AG20443 (cell line): ENCODE measurements at places on chromosomes 6 and 20.

DNA sequence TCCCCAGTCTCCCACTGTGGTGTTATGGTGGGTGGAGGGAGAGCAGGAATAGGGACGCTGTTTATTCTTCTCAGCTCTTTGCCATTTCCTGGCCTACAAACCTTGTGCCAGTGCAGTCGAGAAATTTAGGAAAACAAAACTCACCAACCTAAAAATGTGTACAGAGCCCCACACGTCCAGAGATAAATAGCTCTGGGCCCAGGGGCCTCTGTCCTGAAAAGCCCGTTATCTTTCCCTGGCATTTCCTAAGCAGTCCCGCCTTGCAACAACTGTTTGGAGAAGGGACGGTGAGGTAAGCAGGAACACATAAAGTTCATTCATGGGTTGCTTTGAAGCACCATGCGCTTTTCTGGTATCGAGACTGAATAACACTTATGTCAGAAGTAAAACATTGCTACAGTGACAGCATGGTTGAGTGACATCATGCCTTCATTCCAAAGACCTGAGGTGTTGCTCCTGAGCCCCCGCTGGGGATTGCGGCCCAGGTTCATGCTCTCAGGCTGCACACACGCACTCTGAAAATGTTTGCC lies 80.1 kb upstream of the NXT1 start:
- DNase-seq = no peak

- no peak for DNase-seq
Measured at GRCh38 chr6:142155091-142155490, 8.0 kb downstream of the VTA1 start.

DNA sequence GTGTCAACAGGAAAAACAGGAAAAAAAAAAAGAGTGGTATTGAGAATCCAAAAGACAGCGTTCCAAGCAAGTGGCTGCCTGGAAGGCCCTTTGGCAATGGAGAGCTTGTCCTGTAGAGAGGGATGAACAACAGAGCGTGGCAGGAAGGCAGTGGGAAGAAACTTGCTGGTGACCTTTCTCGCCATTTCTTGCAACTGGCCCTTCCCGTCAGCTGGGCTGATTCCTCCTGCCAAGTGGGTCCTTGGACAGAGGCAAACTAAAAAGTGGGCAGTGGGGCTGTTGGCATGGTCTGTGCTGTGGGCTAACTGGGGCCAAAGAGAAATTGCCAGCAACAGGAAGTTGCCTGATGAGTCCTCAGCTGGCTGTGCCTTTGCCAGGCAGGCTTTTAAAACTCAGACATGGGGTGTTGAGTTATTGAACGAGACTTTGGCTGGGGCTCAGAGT lies 43.9 kb upstream of the CLDN20 start:
- no peak for DNase-seq

GRCh38 chr6:72260489-72260888 lies 361.4 kb upstream of the KCNQ5 start:
- DNase-seq = peak; percentile 8

DNA sequence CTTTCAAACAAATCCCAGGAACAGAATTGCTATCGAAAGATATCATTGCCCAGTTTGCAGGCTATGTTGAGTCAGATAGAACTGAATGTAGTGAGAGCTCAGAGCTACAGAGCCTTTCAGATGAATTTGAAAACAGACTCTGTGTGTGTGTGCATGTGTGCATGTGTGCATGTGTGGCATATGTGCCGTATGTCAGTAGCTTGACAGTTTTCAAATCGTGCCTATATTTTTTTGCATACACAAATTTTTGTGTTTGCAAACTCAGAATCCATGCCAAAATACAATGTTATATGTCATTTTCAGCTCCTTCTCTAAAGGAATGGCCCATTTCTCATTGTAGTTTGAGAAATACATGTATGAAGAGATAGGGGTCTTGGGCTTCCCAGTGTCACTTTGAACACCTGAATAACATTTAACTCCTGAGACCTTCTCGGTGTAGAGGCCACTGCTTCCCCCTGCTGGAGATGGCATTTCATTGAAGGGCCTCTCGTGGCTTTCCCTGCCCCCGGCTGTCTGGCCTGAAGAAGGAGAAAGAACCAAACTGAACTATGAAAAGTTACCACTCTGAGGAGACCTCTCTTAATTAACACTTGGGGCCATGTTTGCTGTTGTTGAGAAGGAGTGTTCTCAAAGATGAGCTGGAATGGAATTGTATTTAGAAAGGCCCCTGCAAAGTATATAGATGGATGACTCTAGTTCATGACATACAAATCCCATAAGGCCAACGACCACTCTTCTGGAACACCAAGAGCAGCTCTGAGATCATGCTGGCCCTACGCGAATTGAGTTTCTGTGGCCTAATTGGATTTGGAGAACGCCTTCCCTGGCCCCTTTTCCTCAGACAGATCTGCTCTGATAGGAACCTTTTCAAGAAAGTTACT lies 58.7 kb downstream of the VAPB start:
- peak; percentile 74 for DNase-seq

DNA sequence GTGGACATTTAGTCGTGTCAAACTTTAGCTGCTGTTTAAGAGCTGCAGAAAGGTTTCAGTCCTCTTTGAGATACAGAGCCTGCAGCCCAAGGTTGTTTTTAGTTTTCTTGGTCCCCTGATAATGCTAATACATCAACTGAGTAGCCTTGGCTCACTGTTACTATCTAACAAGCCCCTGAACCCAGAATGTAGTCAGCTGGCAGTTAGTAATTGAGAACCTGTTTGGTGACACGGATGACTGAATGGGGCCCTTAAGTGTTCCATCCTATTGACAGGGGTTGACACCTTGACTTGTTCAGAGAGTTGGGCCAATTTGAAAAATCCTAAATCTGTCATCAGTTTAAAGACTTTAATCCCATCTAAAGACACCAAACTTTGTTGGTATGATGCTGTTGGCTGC lies 2.8 kb downstream of the RTN4IP1 start:
- DNase-seq = no peak

- peak; percentile 60 for DNase-seq
Measured at GRCh38 chr6:138691595-138692057, 81.9 kb upstream of the CCDC28A start.

GRCh38 chr6:72863131-72863530 lies 241.3 kb downstream of the KCNQ5 start:
- DNase-seq = no peak

DNA sequence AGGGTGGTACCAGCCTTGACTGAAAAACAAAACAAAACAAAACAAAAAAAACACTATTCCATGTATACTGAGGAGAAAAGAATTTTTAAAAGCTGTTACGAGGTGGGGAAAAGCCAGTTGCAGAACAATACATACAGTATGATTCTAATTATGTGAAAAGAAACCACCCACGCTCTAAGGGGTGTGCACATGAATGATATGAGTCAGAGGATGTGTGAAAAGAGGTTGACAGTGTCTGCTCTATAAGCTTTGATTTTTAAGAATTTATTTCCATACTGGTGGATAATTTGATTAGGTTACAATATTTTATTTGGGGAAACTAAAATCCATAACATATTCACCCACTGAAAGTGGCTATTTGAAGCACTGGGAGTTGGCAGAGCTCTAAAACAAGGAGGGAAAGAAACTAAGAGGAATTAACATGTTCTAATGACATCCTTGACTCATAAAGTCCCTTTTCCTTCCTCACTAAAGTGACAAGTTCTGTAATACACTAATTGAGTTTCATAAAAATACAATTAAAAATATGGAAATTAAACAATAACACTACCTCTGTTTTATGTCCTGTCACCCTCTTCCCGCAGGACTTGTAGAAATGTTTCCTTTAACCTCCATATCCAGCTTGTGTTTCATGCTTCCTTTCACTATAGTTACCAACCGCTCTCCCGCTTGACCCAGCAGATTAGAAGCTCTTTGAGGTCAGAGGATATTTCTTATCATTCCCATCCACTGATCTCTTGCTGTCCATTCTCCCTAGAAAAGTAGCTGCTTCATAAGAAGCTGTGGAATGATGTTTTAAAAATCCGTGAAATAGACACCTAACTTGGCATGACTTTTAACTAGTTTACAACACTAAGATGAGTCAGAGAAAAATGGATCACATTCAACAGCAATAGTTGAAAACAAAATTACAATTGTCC lies 118.6 kb upstream of the CCDC28A start:
- peak; percentile 44 for DNase-seq

DNA sequence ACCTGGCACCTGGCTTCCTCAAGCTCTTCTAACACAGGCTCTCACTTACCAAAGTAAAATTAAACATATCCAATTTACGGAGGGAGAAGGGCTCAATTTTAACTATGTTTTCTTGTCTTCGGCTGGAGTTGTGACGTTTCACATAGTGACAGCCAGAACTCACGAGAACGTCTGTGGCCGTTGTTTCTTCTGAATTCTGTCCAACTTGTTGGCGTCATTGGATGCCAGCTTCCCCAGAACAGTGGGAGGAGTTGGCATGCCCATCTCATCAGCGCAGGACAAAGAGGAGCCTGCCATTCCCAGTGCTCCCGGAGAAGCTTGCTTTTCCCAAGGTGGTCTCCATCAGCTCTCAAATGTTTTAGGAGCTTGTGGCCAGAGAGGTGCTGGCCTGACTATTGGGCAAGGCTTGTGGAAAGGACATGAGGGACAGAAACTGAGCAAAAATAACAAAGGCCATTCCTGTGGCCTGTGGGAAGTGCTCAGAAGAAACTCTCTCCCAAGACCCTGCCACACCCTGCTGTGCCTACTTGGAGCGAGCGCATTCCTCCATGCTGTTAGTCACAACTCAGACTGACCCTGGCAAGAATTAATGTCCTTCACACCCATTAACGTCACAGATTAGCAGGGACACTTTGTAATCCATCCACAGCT lies 265.4 kb upstream of the CDH4 start:
- DNase-seq = no peak

DNA sequence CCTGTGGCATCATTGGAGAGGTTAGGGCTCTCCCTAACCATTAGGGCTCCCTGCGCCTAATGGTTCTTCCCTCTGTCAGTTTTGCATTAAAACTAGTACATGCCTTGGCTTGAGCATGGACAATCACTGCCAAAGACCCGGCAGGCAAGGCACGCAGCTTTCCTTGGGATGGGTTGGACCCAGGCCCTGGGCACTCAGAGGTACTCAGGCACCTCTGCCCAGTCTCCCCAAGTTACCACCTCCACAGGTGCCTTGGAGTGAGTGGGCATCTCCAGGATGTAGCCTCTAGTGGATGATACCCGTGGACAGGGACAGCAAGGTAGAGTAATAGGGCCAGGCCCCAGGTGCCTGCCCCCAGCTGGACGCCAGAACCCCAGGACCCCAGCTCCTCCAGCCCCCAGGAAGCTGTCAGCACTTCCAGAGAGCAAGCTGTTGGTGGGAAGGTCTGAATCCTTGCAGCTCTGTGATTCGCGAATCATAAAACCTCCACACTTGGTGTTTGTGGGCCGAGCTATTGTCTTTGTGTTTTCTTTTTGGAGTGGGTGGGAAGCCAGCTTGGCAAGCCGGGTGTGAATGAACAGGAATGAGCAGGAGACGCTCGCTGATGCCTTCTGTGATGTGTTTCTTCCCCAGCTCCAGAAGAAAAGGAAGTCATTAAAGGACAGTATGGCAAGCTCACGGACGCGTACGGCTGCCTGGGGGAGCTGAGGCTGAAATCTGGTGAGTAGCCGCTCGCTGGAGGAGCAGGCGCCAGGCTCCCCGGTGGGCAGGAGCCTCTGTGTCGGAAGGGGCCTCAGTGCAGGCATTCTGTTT lies 35.1 kb downstream of the SYNJ2 start:
- DNase-seq = peak; percentile 65

- no peak for DNase-seq
Measured at GRCh38 chr6:29183594-29183993, 12.9 kb downstream of the OR2J2 start.

DNA sequence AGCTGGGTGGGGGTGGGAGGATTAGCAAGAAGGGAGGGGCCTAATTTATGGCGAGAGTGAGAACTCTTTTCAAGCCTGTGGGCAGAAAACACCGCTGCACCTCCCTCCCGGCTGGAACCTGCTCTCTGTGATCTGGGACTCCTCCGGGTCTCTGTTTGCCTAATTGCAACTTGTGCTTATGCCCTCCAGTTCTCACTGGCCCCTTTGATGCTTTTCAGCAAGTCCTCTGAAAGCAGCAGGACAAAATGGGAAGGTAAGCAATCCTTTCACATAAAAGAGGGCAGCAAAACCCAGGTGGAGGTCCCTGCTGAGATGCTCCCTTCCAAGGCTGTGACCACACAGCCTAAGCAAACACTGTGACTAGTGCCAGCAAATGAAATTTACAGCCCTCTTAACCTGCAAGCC lies 523.0 kb upstream of the FLRT3 start:
- DNase-seq = no peak

DNA sequence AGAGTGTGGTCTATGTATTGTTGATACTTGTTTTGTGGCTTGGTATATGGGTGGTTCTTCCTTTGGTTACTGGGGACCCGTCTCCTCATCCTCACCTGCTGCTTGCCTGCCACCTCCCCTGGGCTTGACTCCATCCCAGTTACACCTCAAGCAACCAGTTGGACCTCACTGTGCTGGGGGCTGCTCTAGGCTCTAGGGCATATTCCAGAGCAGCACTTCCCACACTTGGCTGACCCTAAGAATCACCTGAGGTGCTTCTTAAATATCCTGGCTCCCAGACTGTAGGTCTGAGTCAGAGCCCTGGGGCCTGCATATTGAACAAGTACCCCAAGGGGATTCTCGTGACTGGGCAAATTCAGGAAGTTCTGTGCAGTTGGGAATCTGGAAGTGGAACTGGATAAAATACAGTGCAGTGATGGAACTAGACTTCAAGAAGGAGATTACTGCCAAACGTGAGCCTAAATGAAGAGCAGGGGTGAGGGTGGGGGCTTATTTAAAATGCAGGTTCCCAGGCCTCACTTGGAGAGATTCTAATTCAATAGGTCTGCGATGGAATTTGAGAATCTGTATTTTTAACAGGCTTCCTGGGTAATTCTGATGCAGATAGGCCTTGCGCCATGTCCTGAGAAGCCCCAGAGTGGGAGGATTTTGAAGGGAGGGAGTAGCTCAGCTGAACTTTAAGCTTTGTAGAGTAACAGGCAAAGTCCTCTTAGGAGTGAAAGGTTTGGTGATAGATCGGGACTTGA lies 7.6 kb downstream of the SPATS1 start:
- DNase-seq = no peak

- peak; percentile 52 for DNase-seq
Measured at GRCh38 chr20:33450867-33451266, 7.3 kb upstream of the SNTA1 start.

DNA sequence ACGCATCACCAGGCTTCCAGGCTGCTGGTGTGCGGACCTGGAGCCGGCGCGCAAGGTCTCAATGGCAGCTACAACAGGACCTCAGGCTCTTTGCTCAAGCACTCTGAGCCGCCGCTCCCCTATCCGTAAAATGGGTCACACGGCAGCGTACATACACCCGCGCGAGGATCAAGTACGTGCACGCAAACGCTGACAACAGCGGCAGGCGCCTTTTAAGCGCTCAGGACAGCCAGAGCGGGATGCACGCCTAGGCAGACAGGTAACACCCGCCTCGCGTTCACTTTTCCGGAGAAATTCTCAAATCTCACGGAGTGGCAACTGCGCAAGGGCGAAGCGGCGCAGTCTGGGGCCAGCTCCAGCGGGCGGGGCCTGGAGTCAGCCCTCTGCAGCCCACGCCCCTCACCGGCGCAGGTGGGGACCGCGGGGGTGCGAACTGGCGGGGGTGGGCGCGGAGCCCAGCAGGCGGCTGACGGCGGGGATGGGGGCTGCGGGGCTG lies 535 bp downstream of the EXOC2 start:
- DNase-seq = peak; percentile 60

- DNase-seq = no peak
Measured at GRCh38 chr20:13865156-13865555, 80.3 kb downstream of the NDUFAF5 start.
